ENCODE measurements at places on chromosomes 2 and 18.

GRCh38 chr2:239803102-239803765 lies 221.9 kb downstream of the NDUFA10 start:
- DNase-seq: no peak

GRCh38 chr2:19321946-19322345 lies 36.5 kb downstream of the OSR1 start:
- no peak for DNase-seq

- DNase-seq: no peak
Observed at GRCh38 chr2:128438586-128438985, 119.9 kb upstream of the HS6ST1 start.

GRCh38 chr2:201827621-201828020 lies 21.3 kb downstream of the CDK15 start:
- DNase-seq: no peak

DNA sequence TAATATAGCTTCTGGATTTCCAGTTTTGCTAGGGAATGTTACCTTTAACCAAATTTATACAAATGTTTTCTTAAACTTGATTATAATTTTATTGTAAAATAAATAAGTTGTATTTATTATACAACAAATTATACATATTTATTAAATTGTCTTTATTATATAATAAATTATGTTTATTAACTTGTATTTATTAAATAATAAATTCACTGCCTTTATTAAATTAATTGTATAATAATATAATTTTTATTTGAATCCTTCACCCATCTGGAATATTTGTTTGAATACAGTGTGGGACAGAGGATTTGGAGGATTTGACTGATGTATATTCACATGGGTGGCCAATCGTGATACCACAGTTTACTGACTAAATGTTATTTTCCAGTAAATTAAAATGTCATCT lies 43.4 kb upstream of the CCDC178 start:
- DNase-seq: no peak

DNA sequence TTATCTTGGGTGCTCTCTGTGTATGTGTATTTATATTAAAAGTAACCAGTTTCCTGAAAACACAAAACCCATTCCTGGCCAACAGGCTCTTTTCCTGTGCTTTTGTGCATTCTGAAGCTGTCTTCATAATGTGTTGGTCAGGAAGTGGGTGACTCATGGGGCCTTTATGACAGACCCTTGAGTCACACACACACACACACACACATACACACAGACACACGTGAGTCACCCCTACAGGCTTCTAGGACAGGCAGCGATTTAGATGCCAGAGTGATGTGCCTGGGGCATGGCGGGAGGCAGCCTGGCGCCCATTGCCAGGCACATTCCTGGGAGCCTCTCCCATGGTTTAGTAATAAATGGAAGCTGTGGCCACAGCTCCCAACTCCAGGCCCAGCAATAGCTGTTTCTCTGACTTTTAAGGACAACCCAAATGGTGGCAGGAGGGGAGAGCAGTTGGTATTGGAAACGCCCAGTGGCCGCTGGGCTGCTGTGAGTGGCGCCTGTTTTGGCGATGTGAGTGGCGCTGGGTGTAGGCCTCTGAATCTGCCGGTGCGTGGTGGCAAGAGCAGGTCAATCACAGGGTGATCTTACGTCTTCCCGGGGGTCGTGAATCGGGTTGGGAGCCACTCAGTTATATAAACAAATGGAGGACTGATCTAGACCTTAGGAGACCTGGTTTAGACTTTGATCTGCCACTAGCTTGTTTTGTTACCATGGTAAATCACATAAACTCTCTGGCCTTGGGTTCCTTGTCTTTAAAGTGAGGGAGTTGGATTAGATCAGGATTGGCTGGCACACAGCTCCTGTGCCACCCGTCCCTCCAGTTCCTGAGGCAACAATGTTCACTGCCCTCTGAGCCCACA lies 150.7 kb upstream of the DLX2 start:
- DNase-seq: peak; percentile 45

DNA sequence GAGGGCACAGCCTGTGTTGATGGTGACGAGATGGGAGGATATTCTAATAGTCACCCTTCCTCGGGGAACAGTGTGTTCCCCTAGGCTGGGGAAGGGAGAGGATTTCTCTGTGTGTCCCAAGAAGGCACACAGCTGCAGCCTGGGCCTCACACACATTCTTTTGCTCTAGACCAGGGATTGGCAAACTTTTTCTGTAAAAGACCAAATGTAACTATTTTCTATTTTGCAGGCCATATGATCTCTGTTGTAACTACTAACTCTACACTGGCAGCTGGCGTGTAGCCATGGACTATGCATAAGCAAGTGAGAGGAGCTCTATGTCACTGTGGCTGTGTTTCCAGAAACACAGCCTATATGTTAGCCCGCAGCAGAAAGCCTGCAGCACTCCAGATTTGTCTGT lies 65.8 kb downstream of the ARHGAP28 start:
- no peak for DNase-seq

All from OCI-M1 (cell line).